NB4 (cell line): ENCODE measurements at places on chromosomes 12 and 14.

DNA sequence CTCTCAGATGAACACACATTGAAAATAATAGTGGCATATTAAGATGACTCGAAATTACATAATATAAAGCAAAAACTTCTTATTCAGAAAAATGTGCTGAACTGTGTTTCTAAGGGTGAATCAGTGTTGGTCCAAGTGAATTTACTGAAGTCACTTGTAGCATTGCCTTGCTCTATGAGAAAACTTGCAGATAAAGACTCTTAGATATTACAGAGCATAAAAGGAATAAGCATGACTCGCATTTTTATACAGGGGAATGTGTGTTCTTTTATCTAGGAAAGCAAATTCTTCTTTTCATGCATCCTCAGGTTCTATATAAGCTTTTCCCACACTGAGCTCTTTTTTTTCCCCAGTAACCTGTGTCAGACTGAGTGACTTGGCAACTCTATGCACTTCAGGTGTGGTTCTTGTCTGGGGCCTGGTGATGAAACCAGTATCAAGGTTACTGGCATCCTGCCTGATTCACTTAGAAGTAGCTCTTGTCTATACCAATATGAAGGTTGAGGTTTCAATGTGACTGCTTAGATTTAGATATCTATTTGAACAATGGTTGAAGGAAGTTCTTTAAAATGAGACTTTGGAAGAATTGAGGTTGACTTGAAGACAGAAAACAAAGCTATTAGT is 76.1 kb downstream of the OTOGL start:
- DNase-seq: no peak

GRCh38 chr12:94261119-94261518 is 112.7 kb downstream of the PLXNC1 start:
- no peak for DNase-seq

- no peak for DNase-seq
Measured at GRCh38 chr12:102454330-102454729, 26.0 kb downstream of the IGF1 start.

GRCh38 chr14:66117600-66117999 is 368.6 kb upstream of the CCDC196 start:
- DNase-seq: no peak

DNA sequence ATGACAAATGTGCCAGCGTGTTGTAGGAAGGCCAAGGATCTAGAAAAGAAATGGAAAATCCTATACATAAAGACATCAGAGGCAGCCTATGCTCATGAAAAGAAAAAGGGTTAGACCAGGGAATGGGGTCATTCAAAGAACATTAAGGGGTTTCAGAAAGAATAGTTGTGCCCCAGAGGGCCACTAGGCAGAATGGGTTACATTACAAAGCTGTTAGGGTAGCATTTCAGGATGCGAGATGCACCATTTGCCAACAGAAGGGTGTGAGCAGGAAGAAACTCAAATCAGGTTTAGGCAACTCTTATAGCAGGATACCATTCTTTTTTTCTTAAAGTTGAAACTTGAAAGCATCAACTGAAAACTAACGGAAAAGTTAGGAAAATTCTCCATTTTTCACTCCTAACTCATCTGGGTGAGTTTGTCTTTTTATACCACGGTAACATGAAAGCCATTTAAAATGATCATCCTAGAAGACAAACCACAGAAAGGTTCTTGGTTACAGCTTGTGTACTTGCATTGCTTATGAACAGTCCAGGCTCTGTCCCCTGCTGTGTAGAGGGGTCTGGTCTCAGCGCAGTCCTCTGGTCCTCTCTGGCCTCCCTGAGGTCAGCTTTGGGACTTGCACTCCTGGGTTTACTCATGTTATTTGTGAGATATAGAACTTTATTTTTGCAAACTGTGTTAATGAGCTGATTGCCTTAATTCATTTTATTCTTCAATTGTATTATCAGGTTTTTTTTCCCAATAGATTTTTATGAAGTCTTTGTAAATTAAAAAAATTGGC is 209.1 kb downstream of the DACT1 start:
- DNase-seq: no peak

DNA sequence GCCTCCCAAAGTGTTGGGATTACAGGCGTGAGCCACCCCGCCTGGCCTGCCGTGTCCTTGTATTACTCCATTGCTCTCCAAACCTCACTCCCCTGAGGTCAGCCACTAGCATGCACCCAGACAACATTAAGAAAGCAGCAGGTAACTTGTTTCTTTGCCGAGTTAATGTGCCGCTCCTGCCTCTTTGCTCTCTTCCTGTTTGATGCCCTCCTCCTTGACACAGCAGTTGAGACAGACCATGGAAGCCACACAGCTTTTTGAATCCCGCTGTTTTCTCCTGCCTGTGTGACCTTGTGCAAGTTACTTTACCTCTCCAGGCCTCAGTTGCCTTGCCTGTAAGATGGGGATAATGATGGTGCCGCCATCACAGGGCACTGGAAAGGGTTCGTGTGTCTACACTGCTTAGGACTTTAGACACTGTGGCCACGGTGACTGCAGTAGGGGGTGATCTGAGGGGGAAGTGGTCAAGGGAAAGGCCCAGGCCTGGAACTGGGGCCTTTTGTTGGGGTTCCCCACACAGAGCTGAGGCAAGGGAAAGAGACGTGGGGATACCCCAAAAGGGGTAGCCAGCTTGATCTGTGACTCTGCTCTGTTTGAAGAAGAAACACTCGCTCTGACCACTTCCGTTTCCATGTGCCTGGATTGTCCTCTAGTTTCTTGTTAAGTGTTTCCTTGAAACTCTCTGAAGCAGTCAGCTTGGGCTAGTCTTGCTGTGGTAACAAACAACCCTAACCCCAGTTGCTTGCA is 69.3 kb downstream of the RIN3 start:
- DNase-seq: no peak

GRCh38 chr12:25058658-25059058 is 109.8 kb upstream of the BCAT1 start:
- DNase-seq: no peak

DNA sequence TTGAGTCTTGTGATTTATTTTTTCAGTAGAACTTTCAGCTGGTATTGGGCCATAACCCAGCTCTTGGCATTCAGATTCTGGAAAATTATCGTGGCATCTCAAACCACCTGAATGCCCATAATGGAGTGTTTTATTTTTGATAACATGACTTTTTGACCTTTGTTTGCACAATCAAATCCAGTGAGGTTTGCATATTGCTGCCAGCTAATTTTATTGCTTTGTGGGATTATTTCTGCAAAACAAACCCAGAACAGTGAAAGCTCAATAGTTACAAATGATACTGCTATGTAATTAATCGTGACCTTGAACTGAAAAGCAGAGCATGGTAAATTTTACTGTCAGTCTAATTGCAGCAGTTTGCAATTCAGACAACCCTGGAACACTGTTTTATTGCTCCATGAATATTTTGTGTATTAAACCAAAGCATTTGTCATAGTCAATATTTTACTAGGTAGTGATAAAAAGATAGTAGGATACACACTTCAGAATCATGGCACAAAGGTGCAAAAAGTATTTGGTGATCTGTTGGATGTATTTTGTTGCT is 255.2 kb upstream of the NAV3 start:
- DNase-seq: no peak

DNA sequence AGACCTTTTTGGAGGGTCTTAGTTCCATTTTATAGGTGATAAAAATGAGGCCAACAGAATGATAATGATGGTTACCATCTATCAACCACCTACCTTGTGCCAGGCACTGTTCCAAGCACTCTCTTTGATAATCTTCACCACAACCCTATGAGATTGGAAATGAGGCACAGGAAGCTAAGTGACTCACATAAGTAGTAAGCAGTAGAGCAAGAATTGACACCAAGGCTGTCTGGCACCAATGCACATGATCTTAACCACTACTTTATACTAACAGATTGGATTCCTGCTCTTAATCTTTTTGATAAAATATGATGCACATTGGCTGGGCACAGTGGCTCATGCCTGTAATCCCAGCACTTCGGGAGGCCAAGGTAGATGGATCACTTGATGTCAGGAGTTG is 91.4 kb downstream of the DRAM1 start:
- DNase-seq: no peak

DNA sequence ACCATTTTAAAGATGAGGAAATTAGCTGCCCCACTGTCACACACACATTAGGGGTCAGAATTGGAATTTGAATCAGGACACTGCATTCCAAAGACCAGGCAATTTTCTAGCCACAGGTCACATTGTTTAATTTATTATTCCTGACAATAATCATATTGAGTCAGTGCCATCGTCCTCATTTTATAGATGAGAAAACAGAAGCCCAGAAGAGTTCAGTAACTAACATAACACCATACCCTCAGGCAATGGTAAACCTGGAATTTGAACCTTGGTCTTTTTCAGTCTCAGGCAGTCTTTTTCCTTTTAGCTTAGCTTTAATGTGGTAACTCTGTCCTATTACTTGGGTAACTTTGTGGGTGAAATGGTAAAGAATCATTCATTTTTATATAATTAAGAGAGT is 330.3 kb upstream of the SYT1 start:
- DNase-seq: no peak

GRCh38 chr12:105721891-105722290 is 391.4 kb downstream of the C12orf75 start:
- DNase-seq: no peak

DNA sequence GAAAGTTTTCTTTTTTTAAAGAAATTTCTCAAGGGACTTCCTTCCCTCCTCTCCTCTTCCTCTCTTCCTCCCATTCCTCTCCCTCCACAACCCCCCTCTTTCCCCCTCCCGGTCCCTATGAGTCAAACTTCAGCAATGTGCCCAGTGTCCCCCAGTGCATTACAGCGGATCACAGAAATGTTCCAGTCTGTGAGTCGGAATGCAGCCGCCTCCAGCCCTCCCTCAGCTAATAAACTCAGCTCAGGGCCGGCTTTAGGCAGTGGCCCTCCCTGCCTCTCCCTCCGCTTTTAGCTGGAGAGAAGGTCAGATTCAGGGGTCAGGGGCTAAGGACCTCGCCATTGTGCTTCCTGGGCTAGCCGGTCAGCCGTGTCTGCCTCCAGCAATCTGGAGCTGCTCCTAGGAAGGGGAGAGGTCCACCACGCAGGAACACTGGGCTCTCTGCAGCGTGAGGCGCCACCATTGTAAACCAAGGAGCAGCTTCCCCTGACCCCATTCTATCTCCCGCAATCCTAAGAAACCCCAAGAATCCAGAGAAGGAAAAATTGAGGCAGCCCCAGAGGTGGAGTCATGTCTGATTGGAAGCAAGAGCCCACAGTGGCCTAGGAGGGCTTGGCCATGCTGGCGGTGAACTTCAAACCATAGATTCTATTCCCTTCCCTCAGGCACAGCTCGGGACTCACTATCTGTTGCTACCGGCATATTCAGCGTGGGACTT is 1.1 kb upstream of the HDAC7 start:
- no peak for DNase-seq

DNA sequence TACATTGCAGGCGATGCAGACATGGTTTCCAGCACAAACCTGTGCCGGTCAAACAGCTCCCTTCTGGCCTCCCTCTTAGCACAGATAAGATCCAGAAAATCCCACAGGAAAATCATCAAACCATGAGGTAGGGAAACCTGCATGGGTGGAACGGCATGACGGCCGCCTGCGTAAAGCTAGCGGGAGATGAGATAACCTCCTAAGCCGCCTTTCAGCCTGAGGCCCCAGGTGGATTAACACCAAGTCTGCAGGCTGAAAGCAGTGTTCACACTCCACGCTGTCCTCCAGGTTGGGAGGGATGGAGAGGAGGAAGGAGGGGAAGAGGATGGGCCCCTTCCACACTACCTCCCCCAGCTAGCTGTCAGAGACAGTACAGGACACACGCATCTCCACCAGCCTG is 63.8 kb downstream of the TSPAN11 start:
- no peak for DNase-seq

- no peak for DNase-seq
Measured at GRCh38 chr14:100789460-100790417, 36.2 kb upstream of the MEG3 start.

DNA sequence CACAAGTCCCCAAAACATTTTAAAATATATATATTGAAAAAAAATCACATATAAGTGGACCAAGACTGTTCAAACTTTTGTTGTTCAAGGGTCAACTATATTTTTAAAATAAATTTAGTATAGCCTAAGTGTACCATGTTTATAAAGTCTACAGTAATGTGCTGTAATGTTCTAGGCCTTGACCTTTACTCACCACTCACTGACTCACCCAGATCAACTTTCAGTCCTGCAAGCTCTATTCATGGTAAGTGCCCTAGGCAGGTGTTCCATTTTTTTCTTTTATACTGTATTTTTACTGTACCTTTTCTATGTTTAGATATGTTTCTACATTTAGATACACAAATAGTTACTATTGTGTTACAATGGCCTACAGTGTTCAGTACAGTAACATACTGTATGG is 23.4 kb upstream of the TMTC1 start:
- DNase-seq: no peak

- DNase-seq: no peak
Measured at GRCh38 chr12:111425655-111426054, 19.9 kb downstream of the SH2B3 start.

DNA sequence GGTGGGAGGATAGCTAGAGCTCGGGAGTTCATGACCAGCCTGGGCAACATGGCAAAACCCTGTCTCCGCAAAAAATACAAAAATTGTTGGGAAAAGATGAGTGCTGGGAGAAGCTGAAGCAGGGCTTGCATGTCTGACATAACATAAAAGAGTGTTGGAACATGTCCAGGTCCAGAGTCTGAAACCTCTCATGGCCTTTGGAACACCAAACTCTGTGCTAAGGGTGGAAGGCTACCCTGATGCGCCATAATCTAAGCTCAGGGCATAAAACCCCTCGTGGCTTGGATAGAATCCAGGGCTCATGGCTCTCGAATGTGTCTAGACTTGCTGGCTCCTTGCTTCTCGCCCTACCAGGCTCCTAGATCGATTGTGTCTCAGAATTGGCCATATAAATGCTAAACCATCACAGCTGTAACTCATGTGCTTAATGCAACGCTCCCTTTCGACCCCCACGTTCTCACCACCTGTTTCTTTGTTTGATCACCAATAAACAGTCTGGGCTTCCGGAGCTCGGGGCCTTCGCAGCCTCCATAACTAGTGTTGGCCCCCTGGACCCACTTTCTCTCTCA is 6.7 kb upstream of the CLEC7A start:
- no peak for DNase-seq

GRCh38 chr14:101966742-101967141 is 2.4 kb downstream of the DYNC1H1 start:
- DNase-seq: no peak

DNA sequence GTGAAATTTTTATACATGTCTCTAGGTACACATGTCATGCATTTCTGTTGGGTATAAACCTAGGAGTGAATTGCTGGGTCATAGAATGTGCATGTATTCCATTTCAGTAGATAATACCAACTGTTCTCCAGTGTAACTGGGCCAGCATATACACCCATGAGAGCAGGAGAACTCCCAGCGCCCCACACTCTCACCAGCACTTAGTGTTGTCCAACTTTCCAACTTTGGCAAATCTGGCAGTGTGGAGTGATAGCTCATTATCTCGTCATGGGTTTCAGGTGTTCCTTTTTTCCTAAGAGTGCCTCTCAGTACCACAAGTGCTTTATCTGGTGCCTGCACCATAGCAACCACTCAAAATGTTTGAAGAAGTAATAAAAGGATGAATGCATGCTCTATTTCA is 40.1 kb downstream of the NGB start:
- no peak for DNase-seq

- no peak for DNase-seq
Measured at GRCh38 chr12:88767699-88768098, 187.4 kb upstream of the KITLG start.
